ENCODE measurements at places on chromosomes 1 and 21.

- no peak for DNase-seq
These were observed 3.8 kb downstream of the GPR61 start for GRCh38 chr1:109543283-109543987.

DNA sequence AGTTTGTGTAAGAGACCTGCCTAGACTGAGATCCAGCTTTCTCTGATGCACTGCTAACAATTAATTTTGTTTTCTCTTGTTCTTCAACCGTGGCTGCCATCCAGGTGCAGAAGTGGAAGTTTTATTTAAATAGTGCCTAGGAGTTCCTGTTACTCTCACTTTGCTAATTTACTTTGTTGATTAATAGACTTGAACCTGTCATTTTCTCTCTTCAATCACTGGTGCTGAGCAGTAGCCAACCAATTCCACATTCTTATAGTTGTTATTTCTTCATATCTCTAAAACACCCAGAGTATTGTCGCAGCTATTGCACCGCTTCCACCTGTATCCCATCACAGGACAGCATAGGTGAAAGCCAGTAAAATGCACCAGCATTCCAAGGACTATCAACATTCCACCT, 157.2 kb downstream of the PDE4B start:
- DNase-seq: no peak

DNA sequence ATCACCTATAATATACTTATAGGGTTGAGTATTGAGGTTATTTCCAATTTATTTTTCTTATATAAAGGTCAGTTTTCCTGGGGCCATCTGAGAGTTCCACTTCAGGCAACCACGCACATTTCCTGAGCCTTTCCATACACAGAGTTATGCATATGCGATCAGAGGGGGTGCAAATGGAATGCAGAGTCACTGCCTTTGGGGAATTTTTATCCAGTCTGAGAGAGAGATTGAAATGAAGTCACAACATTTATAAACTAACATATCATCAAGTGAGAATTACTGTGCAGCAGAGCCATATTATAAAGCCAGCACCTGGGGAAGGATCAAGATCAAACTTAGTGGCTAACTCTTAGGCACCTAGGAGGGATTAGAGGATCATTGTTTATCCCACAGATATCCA, 299.9 kb upstream of the PLXNA2 start:
- no peak for DNase-seq

DNA sequence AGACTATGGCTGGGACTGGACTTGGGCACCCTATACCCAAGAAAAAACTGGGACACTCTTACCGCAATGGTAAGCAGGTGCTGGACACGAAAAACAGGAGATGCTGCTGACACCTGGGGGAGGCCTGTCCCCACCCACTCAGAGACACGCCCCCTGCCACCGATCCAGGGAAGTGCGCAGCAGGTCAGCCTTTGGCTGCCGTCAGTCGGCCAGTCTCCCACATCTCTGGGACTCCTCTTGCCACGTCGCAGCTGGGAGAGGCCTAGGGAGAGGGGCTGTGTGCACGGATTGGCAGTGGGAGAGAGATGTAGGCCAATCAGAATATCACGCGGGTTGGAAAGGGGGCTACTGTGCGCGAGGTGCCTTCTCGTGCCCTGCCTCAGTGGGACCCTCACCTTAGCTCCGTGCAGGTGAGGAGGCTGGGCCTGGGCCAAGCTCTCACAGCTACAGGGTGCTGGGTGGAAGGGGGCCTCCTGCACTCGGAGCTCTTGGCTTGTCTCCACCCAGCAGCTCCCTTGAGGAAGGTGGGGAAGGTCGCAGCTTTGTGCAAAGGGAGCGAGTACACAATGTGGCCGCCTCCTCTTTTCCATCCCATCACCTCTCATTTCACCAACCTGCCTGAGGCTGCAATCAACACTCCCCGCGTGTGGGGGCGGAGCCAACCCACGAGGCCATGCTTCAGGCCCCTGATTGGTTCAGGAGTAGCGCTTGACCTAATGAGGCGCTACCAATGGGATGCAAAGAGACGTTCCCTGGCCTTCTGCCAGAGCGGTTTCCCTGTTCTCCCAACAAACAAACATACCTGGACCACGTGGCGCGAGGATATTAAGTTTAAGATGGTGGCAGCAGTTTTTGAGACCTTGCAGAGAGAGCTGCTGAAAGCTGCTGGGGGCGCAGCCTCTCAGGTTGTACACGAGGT, 25.7 kb upstream of the LDLRAP1 start:
- no peak for DNase-seq

DNA sequence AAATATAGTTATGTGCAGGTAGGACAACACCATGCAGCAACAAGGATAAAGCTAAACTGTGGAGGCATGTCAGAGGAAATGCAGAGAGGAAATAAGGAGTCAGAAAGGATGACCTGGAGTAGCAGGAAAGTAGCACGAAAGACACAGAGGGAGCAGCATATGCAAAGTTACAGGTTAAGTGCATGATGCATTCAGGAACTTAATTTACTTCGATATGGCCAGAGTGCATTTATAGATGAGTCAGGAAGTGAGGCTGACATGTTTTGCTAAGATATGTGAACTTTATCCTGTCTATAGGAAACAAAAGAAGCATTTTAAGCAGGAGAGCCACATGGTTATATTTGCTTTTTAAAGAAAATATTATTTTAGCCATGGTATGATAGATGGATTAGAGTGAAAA, 15.4 kb upstream of the MUTYH start:
- no peak for DNase-seq

DNA sequence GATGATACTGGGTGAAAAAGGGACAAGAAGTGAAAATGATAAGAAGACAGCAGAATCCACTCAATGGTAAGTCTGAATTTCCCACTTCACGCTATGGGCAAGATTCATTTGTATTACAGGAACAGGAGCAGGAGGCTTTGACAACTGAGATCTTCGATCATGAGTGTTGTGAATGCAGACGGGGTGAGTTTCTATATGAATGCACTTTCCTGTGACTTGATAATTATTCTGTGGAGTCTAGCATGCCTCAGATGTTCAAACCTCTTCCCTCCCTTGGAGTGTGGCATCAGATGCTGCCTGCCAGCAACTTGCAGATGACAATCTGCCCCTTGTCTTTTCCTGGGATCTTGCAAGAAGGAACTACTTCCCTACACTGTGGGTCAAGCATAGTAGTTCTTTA, 225.4 kb downstream of the HLX start:
- DNase-seq: no peak

DNA sequence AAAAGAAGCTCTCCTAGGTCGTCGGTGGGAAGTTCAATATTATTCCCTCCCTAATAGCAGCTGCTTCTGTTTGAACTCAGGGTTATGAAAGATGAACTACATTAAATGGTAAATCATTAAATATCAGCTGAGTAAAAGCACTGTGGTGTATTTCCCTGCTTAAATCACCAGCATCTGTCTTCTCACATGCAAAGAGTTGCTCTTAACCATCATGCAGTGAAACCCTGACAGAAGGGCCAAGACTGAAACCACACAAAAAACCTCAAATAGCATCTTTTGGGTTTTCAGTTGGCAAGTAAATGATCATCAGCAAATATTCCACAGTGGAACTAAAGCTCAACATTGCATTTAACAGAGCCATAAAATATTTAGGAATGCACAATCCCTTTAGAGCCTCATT, 380.0 kb upstream of the ADGRL2 start:
- DNase-seq: no peak

GRCh38 chr1:45512641-45513054, 9.0 kb downstream of the PRDX1 start:
- DNase-seq: peak; percentile 84
